ENCODE measurements at places on chromosomes 2 and 18. TPM values are rescaled to one million over a fixed set of nuclear protein-coding genes. Genes with fewer than 3 reads are reported as not detected.

DNA sequence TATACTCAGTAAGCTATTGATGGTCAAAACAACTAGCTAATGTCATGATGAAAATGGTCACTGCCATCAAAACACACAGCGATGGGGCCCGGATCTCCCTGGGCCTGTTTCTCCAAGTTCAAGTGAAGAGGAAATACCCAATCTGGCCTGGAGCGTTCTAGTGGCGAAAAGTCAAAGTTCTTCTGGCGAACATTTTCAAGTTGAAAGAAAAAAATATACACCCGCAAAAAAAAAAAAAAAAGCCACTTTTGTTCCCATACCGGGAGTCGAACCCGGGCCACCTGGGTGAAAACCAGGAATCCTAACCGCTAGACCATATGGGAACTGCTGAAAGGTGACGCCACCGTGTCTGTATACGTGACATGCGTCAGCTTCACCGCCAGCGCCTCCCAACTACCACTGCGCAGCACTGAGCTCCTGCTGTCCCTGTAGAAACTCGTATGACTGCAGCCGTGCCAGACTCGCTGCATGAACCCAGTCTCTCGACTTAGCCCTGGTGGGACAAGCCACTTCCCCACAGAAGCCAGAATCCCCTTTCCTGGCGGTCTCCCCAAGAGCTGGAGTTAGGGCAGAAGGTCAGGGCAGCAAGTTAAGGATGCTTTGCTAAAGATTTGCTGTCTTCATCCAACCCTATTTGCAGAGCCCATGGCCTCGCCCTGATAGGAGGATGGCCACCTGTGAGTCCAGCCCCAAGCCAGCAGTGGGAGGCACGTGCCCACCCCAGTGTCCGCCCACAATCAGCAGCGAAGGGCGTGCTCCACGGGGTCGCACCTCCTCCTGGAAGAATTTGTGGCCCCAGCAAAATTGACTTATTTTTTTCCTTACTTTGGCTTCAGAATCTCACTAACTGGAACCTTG, 5.6 kb upstream of the IMP4 start:
- no peak for DNase-seq

GRCh38 chr2:233990261-233990798, 60.2 kb upstream of the SPP2 start:
- no peak for DNase-seq

DNA sequence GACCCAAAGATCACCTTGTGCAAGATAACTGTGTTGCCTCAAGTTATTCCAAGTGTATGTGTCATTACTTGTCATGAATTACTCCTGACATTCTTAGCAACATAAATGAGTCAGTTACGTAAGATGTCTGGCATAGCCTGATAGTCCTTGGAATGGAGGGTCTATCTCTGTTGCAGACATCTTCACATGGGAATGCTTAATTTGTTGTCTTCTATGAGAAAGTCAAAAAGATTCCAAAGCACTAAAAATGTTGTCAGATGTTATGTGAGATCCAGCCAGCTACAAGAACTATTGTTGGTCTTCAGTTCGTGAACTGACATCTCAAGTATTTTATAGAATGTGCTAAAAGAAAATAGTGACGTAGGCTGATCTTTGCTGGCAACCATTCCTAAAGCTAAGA, 178.2 kb upstream of the RASGRP3 start:
- no peak for DNase-seq

GRCh38 chr2:151878655-151879563, 50.7 kb upstream of the ARL5A start:
- DNase-seq, result no peak

The SLC11A1 gene
- 5.4 TPM for total RNA-seq

DNA sequence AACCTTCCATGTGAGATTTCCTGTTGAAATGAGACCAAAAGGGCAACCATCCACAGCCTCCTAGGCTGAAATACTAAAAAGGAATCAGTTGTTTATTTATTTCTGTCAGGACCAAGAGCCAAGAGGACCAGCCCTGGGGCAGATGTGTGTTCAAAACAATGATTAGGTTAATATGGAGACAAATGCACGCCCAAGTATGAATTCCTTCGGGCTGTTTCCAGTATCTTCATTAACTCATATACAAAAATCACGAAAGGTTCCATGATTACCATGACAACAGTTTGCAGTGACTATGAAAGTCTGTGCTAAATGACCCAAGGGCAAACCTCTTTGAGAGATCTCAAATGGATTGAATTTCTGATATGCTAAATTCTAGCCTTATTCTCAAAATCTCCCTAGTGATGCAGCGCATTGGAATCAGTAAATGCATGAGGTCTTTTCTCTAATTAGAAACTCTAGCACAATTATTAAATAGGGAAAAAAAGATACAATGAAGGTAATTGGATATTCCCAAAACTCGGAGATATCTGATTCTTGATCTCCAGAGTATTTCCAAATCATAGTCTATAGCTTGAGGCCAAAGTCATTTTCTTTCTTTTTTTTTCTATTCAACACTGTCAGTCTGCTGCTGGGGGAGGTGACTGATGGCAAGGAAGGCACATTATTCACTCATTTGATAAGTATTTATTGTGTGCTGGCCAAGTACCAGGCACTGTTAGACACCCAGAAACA, 35.6 kb downstream of the VIT start:
- no peak for DNase-seq

The FOXD4L1 gene
- not detected for total RNA-seq

- DNase-seq, result no peak
Observed at GRCh38 chr2:134408791-134409190, 154.9 kb downstream of the MGAT5 start.

All from Right ventricle myocardium inferior (tissue), 1 donor.